Breast epithelium (tissue), 4 donors: ENCODE measurements at places on chromosomes 3 and 15. TPM values are rescaled to one million over a fixed set of nuclear protein-coding genes. Genes with fewer than 3 reads are reported as not detected.

COL6A6 gene
- total RNA-seq: 1.6 TPM

LDHAL6B gene
- total RNA-seq: not detected

TRIM42 gene
- not detected for total RNA-seq

CFAP100 gene
- total RNA-seq: not detected

C3orf49 gene
- not detected for total RNA-seq
